ENCODE measurements at places on chromosomes 2 and 18.

- no peak for DNase-seq
These were observed 72.6 kb upstream of the DAPL1 start for GRCh38 chr2:158722266-158723105.

GRCh38 chr2:60498816-60499429 lies 54.5 kb downstream of the BCL11A start:
- DNase-seq, result no peak

GRCh38 chr2:136395582-136395981 lies 277.6 kb upstream of the CXCR4 start:
- no peak for DNase-seq

DNA sequence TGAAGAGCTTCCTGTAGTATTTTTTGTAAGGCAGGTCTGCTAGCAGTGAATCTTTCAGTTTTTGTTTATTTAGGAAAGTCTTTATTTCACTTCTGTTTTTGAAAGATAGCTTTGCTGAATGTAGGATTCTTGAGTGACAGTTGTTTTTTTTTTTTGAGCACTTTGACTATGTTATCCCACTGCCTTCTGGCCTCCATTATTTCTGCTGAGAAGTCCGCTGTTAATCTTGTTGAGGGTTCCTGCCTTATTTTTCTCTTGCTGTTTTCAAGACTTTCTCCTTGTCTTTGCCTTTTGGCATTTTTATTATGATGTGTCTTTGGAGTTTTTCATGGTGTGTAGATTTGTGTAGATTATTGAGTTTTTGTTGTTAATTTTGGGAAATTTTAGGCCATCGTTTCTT lies 21.9 kb downstream of the RBFA start:
- DNase-seq, result no peak

GRCh38 chr2:200321780-200322534 lies 15.5 kb downstream of the SPATS2L start:
- DNase-seq, result no peak

DNA sequence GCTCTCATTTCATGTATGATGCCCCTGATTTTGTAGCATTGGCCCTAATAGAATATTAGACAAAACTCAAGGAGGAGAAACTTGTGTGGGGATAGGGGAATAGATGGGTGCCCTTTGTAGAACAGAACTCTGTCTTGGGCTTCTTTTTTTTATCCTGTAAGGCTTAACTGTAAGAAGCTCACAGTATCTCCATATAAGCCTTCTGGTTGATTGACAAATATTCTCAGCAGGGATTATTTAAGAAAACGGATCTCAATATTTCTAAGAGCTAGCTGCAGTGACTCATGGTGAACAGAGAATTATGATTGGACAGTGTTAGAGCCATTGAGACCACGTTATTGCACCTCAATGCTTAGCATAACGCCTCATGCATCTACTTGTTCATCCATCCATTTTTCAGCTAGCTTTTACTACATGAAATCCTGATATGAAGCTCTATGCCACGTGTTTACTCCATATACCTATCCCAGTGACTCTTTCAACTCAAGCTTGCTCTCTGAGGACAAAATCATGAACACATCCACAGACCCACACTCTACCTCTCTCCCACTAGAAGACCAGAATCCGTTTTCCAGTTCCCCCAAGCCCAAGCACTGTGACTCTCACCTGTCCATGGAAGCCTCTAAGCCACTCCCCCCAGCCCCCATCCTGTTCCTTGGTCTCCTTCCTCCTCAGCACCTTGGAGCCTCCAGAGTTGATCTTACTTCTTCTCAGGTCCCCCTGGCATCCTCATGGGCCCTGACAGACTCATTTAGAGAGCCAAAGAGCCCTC lies 99.2 kb downstream of the BCL2L11 start:
- peak; percentile 90 for DNase-seq

GRCh38 chr2:97951155-97951680 lies 44.5 kb downstream of the TMEM131 start:
- DNase-seq, result no peak

- no peak for DNase-seq
These were observed 63.0 kb upstream of the STPG4 start for GRCh38 chr2:47218066-47218581.

DNA sequence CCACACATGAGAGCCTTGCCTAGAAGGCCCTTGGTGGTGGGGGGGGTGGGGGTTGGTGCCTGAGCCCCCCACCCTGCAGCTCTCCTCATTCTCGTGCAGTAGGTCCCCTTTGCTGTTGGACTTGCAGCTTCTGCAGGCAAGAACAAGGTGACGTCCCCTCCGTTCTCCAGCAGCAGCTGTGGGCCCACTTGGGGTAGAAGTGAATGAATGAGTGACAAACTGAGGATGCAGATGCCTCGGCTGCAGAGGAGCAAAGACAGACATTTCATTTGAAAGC lies 88.6 kb upstream of the CTDP1 start:
- DNase-seq, result no peak

- DNase-seq, result no peak
These were observed 234.3 kb downstream of the OSR1 start for GRCh38 chr2:19124135-19124534.

DNA sequence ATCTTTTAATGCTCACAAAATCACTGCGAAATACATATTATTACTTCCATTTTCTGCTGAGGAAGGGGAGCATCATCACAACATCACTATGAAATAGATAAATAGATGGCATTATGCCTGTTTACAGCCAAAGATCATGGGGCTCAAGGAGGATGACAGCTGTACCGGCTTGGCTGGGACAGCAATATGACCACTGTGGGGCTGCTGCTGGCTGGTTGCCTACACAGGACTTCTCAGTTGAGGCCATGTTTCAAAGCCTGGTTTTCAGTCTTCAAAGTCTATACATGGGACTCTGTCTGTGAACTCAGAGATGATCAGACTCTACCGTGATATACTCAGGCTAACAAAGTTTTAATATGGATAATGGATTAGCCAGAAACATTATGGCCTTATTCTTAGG lies 58.7 kb downstream of the SPATS2L start:
- DNase-seq, result no peak

- no peak for DNase-seq
These were observed 86.3 kb downstream of the MDH1 start for GRCh38 chr2:63675026-63675425.

- DNase-seq, result no peak
These were observed 26.6 kb downstream of the SERTAD2 start for GRCh38 chr2:64626963-64627760.

GRCh38 chr2:38178119-38178518 lies 102.2 kb upstream of the CYP1B1 start:
- DNase-seq, result no peak

- no peak for DNase-seq
These were observed 66.2 kb downstream of the ODC1 start for GRCh38 chr2:10381997-10382353.

DNA sequence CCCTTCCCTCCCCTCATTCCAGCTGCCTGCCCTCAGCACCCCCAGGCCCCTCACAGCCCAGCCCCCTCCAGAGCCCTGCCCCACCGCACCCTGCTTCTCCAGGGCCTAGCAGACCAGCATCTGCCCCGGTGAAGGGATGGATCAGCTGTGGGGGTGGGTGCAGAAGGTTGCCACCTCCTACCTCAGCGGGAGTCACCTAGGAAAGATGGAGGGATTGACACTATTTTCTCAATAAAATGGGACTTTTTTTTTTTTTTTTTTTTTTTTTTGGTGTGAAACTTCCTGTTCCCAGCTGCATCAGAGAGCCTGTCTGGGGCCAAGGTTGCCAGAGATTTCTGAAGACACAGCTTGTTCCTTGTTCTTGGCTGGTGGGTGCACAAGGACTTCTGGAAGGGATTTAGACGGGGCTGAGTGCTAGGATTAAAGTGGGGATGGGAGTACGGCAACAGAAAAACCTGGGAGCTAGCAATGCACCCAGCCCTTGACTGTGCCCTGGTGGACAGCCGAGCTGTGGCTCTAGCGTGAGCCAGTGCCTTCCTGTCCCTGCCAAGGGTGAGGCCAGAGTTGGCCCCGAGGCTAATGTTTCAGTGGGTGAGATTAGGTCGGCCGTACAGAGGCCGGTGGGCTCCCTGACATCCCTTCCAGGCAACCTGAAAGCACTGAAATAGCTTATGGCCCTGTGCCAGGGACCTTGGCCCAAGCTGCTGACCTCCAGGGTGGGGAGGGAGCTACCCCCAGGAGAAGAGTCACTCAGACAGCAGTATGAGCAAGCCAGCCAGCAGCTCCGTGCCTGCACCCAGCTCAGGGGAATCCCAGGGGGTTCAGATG lies 4.6 kb downstream of the B3GNT7 start:
- DNase-seq, result no peak

DNA sequence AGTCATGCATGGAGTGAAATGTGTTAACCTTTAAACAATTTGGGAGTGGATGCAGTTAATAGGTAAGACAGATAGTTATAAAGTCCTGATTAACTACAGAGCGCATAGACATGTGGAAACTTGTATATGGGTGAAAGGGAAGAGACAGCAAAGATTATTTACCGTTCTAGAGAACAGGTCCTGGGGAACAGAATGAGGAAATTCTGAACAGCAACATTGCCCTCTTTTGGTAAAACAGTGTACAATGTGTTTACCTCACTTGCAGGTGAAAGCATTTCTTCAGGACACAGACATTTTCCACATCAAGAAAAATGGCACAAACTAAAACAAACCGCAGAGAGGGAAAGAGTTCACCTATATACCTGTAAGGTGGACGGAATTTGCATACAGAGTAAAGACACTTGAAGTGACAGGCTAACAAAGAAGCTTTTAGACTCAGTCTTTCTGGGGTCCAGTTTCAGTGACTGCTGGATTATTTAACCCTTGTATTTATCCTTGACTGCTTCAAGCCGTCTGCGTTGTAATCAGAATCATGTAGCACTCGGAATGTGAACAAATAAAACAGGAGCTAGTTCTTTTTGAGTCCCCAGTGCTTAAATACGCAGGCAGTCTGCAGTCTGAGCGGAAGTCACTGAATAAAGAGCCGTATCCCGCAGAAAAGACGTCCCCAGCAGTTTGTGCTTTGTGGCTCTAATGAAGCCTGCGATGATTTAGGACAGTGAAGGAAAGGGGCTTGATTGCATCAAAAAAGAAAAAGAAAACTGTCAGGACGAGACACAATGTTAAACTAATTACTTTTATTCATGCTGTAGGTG lies 364.8 kb upstream of the GALNT5 start:
- DNase-seq, result peak; percentile 63

DNA sequence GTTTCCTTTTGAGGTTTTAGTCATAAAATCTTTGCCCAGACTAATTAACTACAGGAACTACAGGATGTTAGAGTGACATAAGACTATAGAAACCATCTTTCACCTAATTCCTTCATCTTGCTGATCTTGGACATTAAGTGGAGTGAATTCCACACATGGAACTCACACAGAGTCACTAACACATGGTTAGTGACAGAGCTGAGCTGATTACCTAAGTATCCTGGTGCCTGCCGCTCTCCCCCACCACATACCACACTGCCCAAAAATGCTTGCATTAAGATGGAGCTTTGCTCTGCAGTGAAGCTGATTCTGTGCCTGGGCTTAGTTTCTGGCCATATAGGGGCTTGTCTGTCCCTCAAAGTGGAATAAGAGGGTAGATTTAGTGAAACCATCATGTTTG lies 332.9 kb upstream of the NT5C1B start:
- DNase-seq, result no peak

DNA sequence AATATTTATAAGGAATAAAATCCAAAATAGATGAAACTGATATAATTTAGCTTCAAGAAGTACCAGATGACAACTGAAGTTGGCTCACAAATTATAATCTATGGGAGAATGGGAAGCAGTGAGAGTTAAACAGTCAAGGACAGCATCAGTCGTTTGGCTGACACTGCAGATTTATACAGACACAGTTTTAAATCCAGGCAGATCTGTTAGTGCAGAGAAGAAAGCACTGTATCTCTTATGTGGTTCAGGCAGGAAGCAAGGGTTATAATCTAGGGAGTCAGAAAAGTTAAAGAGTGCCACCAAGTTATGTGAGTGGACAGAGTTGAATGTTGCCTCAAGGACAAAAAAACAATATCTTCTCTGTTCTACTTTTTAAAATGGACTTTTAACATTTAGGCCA lies 880.2 kb downstream of the TSN start:
- DNase-seq, result no peak

DNA sequence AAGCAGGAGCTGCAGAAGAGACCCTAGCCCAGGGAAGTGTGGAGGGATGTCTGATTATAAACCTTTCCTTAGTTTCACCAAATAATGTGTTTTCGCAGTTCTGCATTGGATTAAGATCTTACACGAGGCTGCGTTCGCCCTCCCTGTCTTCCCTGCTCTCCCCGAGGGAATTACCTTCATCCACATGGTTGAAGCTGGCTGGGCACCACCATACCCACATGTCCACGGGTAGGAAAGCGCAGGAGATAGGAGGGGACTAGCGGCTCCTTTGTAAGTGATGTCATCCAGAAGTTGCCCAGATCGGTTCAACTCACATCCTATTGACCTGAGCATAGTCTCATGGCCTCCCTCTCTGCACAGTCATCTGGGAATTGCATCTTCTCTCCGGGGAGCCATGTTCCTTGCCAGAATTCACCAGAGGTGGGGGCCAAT lies 1.1 kb downstream of the TTL start:
- DNase-seq, result peak; percentile 76

DNA sequence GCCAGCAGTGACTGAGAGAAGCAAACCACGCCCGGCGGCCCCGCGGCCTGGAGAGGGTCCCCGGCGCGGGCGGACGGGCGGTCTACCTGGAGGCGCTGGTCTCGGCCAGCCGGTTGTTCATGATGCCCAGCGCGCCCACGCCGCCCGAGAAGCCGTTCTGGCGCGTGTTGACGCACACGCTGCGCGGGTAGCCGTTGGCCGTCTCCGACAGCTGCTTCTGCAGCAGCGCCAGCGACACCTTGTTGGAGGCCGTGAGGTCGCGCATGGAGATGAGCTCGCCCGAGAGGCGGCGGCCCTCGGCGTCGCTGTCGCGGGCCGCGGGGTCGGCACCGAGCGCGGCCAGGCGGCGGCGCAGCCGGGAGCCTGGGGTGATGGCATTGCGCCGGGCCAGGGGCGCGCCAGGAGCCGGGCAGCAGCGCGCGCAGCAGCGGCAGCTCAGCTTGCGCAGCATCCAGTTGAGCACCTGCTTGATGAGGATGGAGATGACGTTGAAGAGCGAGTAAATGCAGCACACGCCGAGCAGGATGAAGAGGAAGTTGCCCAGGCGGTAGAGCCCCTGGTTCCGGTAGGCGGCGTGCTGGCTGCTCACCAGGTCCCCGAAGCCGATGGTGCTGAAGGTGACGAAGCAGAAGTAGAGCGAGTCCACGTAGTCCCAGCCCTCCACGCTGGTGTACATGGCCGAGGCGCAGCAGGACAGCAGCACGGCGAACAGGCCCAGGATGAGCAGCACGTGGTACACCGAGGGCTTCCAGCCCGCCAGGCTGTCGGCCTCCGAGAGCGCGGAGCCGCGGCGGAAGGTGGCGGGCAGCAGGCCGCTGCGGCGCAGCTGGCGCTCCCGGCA lies 118.1 kb downstream of the MSH2 start:
- peak; percentile 96 for DNase-seq

DNA sequence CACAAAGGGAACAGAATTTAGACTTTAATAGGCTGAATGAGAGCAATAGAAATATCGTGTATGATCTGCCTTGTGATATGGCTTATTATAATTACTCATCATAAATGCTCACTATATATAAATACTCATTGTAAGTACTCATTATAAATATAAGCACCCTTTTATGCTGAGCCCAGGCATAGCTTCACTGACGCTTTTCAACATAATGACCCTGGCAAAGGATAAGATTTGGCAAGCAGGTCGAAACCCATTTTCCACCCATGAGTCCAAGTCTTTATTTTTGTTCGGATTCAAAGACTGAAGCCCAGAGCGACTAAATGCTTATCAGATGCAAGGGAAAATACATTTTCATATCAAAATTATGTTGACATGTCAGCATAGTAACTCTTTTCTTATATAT lies 500.4 kb downstream of the SLC4A3 start:
- no peak for DNase-seq

GRCh38 chr2:131366643-131367042 lies 2.7 kb upstream of the RAB6D start:
- DNase-seq, result no peak

- no peak for DNase-seq
These were observed 8.1 kb upstream of the CYP26B1 start for GRCh38 chr2:72155737-72156136.

Measured in Karpas-422 (cell line).